Right lung (tissue), 10 donors: ENCODE measurements at places on chromosomes 2 and 18. TPM values are rescaled to one million over a fixed set of nuclear protein-coding genes. Genes with fewer than 3 reads are reported as not detected.
A peak's percentile ranks its signal among the peaks of the same experiment; 100 is the strongest.

DNA sequence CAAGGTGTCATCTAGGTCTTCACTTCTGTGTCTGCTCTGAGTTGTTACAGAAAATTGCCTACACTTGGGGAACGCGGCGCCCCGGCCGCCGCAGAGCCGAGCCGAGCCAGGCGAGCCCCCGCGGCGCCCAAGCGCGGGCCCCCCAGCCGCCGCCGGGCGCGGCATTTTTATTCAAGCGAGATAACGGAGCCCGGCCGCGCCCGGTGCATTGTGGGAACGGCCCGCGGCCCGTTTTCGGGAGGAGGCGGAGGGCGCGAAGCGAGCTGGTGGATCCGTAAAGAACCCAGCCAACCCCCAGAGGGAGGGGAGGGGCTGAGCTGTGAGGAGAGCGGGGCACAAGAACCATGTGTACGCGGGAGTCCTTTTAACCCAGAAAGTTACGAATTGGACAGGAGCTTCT is 191.8 kb downstream of the FTCDNL1 start:
- DNase-seq: peak; percentile 48

Gene CYB5A
- polyA plus RNA-seq: 268 TPM

DNA sequence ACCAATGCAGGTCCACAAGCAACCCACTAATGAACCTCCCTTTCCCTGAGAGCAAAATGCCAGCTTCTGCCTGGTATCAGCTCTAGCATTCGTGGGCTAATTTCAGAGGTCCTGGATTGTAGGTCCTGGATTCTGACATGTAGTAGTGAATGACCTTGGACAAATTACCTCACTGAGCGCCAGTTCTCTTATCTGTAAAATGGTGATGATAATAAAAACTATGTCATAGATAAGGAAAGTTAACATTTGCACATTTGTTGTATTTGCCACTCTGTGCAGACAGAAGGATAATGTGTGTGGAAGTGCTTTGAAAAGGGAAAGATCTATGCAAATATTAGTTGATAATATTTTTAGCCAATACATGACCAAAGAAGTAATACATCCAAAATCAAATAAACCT is 4.1 kb upstream of the TET3 start:
- DNase-seq: no peak

- no peak for DNase-seq
Measured at GRCh38 chr2:158011055-158011771, 90.5 kb upstream of the UPP2 start.

- DNase-seq: no peak
Measured at GRCh38 chr2:28582595-28582994, 86.7 kb downstream of the PLB1 start.

DNA sequence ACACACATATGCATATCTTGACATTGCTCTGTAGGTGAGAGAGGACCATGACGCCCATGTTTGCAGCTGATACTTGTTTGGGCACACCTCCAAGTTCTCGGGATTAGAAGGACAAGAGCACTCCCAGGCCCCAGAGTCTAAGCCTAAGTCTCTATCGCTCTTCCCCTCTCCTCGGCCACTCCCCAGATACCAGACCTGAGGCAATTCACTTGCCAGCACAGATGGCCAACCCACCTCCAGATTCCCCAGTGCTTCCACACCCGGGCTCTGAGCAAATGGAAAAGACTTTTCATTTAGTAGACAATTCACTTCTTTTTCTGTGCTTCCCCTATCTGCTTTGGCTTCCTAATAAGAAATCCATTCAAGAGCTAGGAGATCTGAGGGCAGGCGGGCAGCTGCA is 32.9 kb downstream of the EHD3 start:
- no peak for DNase-seq

- DNase-seq: no peak
Measured at GRCh38 chr2:18009891-18010290, 131.4 kb downstream of the KCNS3 start.

GRCh38 chr2:190123956-190124355 is 61.4 kb upstream of the MSTN start:
- DNase-seq: no peak

Gene GNAL
- polyA plus RNA-seq: 2.9 TPM

Gene DHRS9
- polyA plus RNA-seq: 0.97 TPM
